Activated CD4-positive, CD25-positive, alpha-beta regulatory T cell (primary cell): ENCODE measurements at places on chromosomes 4 and X.

DNA sequence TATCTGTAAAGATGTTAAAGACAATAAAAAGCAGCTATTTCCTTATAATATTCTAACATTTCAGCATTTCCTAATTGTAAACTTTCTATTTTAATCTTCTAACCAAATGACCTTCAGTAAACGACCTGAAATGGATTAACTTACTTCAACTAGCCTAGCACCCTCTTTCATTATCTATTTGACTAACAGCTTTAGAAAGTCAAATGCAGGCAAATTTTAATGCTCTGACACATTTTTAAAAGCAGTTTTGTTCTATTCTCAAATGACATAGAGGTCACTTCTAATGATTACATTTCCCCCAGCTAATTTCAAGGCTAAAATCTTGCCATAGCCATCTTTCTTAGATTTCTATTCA is 41.9 kb downstream of the SLC7A11 start:
- no peak for DNase-seq

- DNase-seq: no peak
These were observed 212.3 kb upstream of the BCOR start for GRCh38 chrX:40310016-40310415.

DNA sequence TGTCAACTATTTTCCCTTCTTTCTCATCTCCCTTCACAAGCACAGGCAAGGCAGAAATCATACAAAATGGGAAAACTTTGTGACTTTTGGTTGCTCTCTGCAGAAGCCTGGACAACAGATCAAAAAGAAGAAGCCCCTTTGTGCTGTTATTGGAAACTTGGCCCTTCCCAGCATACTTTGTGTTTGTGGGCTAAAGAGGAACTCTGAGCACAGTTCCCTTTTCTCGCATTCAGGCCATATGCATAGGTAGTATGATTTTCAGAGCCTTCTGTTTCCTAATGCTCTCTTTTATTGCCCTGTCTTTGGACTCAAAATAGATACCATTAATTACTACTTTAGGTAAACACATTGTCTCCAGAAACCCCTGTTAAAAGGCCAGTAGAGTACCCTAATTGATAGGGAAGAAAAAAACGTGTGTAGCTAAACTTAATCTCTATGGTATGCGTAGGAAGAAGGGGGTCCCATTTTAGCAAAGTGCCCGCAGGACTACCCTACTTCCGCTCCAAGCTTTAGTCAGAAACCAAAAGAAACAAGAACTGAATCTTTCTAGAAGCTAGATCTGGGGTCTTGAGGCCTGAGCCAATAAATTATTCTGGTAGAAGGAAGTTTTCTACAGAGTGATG is 26.6 kb downstream of the VSIG4 start:
- no peak for DNase-seq

DNA sequence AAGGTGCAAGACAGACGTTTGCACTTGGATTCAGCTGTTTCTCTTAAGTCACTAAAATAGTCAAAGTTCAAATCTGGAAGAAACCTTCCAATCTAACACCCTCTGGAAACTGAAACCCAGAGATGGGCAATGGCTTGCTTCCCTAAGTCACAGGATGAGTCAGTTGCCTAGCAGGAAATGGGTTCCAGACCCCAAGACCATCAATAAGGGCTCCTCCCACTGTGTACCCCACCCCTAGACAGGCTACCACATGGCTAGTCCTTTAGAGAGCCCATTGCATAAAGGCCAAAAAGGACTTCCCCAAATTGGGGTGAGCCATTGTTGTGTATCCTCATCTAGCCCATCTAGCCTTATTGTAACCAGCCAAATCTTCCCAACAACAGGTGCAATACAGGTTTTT is 216.2 kb downstream of the HS6ST2 start:
- no peak for DNase-seq

GRCh38 chrX:10174810-10175209 is 18.0 kb downstream of the CLCN4 start:
- no peak for DNase-seq

DNA sequence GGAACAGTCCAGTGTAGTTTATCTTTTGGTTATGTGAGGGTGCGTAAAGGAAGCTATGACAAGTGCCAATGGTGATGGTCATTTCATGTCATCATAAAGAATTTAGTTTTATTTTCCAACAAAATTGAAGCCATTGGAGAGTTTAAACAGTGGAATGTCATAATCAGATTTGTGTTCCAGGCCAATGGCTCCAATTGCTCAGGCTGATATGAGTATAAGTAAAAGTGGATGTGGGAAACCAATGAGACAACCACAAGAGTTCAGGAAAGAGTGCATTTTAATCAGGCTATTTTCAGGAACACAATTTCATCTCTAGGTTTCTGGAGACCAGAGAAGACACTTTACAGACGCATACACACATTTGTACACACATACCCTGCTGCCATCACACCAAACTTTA is 20.7 kb downstream of the SPANXC start:
- no peak for DNase-seq

GRCh38 chrX:103153661-103154060 is 60.7 kb upstream of the NXF3 start:
- no peak for DNase-seq

GRCh38 chrX:44482575-44482974 is 60.1 kb downstream of the FUNDC1 start:
- no peak for DNase-seq

- DNase-seq: no peak
These were observed 8.1 kb upstream of the UVSSA start for GRCh38 chr4:1338752-1339414.

- DNase-seq: no peak
These were observed 188.7 kb upstream of the PSAPL1 start for GRCh38 chr4:7623468-7623867.

GRCh38 chrX:118760025-118760424 is 32.6 kb downstream of the IL13RA1 start:
- DNase-seq: no peak

- DNase-seq: no peak
These were observed 25.7 kb downstream of the PNMA5 start for GRCh38 chrX:152968193-152968592.

- no peak for DNase-seq
These were observed 58.7 kb downstream of the RWDD4 start for GRCh38 chr4:183600189-183600685.

DNA sequence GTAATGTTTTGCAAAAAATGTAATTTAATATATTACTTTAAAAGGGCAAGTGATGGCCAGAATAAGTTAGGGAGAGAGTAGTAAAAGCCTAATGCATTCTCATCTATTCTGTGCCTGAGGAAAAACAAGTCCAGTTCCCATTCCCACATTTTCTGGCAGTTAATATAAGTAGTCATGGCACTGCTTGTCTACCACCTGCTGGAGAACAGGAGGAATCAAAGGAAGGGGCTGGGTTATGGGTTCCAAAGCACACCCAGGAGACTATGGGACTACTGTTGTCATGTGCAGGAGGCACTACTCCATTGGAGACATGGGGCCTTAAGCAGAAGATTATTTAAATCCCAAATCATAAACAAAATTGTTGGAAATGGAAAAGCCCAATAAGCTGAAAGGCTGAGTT is 2618.6 kb downstream of the ARAP2 start:
- no peak for DNase-seq

- DNase-seq: no peak
These were observed 204.9 kb downstream of the SMARCA1 start for GRCh38 chrX:129318375-129318774.

- DNase-seq: no peak
These were observed 179.6 kb downstream of the SHOX start for GRCh38 chrX:810186-810585.

- DNase-seq: no peak
These were observed 233.7 kb upstream of the FGF13 start for GRCh38 chrX:138945219-138945618.

DNA sequence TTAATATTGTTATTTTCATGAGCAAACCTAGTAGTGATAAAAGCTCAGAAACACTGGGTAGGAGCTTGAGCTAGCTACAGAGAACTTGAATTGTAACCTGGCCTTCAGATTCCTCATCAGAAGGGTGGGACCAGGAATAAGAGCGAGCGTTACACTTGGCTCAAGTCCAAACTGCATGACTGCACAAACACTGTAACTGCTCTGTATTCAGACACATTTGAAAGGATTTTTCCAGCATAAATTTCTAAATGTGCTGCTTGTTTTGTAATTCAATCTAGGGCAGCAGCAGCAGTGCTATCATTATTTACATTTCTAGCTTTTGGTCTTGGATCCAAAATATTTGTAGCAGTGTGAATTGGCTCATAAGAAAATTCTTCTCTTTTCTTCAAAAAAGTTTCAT is 133.0 kb upstream of the TMLHE start:
- no peak for DNase-seq

GRCh38 chrX:68049466-68049865 is 383.8 kb downstream of the OPHN1 start:
- no peak for DNase-seq

DNA sequence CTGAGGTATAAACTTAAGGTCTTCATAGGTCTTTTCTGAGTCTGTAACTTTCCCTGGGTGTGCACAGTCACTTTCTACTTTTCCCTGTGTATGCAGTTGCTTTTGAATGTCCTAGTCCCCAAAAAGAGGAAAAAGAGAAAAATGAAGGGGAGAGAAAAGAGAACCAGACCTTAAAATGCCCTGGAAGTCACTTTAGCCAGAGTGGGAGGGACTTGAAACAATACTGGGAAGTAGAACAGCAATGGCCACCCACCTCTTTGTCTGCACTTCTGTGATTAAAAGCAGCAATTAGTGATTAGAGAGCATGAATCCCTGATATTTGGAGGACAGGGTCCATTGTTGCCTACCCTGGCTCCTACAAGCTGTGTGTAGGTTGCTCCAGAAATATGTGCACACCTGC is 36.1 kb downstream of the ZCCHC13 start:
- DNase-seq: no peak

DNA sequence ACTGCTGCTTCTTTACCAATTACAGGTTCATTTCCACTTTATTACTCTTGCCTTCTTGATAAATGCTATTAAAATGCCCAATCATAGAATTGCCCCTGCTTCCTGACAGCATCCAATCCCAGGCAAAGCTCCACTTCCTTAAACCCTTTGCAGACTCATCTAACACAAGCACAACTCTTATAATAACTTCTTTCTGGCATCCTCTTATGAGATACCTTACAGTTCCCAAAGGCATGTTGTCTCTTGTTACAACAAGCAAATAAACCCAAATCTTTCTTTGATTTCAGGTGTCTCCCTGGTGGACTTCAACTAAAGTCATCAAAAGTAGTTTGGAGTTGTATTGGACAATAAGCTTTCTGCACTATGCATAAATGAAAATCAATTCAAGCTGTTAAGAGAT is 22.5 kb upstream of the ADH7 start:
- DNase-seq: no peak

- DNase-seq: no peak
These were observed 467.0 kb downstream of the STIM2 start for GRCh38 chr4:27327421-27328181.

DNA sequence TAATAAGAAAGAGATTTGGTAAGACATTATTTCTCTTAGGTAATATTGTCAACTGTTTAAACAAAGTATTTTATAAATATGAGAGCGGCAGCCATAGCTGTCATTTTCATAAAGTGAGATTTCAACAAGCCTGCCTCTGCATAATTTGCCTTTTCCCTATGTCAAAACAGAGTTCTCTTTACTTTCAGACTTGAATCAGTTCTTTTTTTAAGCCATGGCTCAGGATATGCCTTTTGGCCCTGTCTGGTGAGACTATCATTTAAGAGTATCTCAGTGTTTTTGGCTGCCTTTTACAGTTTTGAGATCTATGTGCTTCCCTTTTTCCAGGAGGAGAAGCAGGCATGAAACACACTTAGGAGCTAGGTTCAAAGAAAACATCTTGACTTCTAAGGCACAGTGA is 7.5 kb upstream of the GUCY1A1 start:
- no peak for DNase-seq

DNA sequence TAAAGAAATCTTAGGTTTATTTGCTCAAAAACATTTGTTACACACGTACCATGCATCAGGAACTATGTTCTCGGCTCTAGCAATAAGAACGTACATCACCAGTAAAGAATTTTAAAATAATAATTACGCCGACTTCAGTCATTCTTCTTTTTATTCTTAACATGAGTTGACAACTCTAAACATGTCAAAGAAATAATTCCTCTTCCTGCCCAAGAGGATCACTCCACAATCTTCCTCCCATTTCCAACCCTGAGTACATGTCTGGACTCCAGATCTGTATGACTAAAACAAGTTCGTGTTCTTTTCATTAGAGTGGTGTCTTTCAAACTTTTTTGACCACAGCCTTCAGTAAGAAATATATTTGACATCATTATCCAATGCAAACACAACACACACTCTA is 201.6 kb upstream of the GRIA3 start:
- no peak for DNase-seq

GRCh38 chrX:85573801-85574200 is 194.3 kb upstream of the POF1B start:
- DNase-seq: no peak

DNA sequence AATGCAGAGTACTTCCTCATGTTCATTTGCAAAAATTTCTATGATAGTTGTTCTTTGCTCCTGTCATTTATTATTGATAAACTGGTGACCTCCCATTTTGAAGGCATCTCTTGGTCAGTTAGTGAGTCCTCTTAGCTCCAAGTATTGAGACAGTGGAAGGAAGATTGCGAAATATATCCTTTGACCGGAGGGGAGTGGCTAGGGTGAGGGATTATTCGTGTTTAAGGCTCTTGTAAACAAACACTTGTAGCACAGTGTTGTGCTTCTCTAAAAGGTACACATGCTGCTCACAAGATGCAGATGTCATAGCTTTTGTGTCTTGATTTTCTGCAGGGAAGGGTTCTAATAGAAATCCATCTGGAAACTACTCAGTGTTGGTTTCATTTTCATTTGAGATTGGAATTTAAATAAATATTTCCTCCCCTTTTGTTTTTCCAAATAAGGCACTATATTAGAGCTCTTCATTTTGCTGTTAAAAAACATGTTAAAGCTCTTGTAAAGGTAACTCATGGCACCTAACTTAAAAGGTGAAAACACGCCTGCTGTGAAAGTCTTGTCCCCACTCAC is 21.8 kb downstream of the TXLNG start:
- no peak for DNase-seq

GRCh38 chr4:55438314-55438713 is 42.6 kb downstream of the TMEM165 start:
- DNase-seq: no peak

DNA sequence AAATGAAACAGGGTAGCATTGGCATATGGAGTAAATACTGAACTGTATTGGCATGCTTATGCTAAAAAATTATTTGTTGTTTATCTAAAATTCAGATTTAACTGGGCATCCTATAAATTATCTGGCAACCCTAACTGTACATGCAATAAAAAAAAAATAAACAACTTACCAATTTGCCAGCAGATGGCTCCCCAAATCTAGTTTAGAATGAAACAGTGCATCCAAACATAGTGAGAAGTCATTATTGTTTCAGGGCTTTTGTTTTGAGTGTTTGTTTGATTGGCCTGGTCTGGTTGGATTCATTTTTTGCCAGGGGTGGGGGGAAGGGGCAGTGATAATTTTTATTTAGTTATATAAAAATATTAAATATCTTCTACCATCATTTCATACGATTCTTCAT is 12.8 kb upstream of the NSUN7 start:
- no peak for DNase-seq
